ENCODE measurements at places on chromosomes 4 and X.

- DNase-seq = no peak
Measured at GRCh38 chr4:148016063-148016637, 284.3 kb downstream of the ARHGAP10 start.

DNA sequence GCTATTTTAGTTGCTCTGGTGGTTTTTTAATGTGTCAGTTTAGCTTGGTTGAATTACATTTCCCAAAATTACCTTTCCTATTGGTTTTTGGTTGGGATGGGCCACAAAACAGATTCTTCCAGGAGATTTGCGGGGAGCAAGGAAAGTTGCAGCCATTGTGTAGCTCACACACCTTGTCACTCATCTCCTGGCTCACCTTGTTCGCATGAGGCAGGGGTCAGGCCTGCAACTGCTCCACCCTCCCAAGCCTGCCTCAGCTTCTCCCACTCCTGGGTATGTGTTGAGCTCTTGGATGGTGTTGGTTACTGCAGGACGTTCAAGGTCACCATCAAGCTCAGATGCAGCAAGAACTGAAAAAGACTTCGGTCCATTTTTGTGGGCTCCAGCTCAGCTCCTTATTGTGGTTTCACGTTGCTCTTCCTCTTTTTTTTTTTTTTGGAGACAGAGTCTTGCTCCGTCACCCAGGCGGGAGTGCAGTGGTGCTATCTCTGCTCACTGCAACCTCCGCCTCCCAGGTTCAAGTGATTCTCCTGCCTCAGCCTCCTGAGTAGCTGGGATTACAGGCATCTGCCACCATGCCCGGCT, 95.6 kb upstream of the METTL14 start:
- DNase-seq = no peak

GRCh38 chr4:85784348-85784747, 309.4 kb downstream of the ARHGAP24 start:
- no peak for DNase-seq

GRCh38 chr4:83178029-83178428, 63.5 kb upstream of the PLAC8 start:
- no peak for DNase-seq

GRCh38 chrX:150162141-150162540, 201.0 kb upstream of the MAMLD1 start:
- DNase-seq = no peak

GRCh38 chr4:159390648-159391047, 287.8 kb downstream of the RAPGEF2 start:
- DNase-seq = no peak

DNA sequence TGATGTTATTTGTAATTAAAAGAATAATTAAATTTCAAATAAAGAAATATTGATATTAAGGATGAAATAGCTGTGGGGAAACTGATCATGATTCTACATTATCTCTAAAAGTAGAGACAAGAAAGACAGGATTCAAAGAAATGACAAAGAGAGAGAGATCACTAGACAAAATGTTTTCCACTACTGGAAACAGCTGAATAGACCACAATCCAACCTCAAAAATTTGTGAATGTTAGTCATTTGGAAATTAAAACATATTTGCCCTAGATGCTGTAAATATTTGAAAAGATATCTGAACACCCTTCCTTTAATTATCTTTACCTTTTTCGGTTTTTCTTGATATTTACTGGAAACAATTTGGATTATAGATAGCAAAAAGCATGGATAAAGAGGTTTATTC, 414.9 kb downstream of the CENPC start:
- DNase-seq = no peak

DNA sequence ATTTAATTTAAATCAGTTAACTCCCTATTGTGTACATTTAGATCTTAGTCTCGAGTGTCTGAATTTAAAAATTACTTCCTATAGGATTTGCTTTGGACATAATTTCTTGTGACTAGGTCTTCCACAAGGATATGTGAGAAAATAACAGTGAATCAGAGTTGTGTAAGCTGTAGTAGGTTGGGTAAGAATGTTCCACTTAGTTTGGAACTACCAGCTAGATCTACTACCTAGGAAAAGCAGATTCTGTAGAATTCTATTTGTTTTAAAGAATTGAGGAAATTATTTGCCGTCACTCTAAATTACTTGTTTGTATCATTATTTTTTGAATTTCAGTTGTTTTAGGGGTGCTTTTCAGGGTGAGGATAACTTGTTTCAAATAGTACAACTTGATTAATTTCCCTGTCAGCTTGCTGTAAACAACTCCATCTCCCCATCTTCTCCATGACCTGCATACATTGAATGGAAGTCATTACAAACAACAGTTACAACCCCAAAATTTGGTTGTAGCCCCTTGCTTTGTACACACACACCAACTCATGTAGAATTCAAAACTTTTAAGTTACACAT, 1.3 kb downstream of the MTHFD2L start:
- DNase-seq = no peak

DNA sequence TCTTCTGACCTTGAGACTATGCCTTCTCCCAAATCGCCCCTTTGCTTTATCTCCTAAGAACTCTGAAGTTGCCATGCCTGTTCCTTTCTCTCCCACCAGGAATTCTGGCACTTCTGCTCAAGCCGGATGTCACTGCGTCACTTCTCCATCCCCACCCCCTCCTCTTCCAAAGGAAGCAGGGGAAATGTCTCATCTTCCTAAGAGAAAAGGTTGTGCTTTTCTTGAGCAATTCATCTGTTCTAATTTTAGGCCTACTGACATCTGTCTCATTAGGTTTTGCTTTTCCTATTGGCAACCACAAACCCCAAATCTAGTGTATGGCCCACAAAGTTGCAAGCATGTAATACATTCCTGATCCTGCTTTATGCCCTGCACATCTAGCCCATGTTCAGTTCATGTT, 163.1 kb upstream of the PLAC1 start:
- DNase-seq = no peak

DNA sequence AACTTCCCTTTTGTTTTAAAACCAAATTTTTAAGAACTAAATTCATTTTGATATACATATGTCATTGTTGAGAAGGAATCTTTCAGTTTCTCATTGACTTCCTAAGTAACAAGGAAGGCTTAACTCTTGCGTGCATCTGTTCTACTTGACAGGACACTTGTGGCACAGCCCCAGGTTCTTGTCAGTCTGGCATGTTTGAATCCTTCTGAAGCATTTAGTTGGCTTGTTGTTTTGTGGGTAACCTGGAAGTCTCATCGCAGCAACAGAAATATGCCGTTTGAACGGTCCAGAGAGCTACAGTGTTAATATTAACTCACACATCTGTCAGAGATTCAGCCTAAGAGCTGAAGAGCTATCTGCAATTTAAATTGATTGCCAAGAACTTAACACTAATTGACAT, 76.0 kb downstream of the GLRA3 start:
- DNase-seq = no peak

- no peak for DNase-seq
Measured at GRCh38 chrX:9595174-9595573, 130.3 kb downstream of the TBL1X start.

DNA sequence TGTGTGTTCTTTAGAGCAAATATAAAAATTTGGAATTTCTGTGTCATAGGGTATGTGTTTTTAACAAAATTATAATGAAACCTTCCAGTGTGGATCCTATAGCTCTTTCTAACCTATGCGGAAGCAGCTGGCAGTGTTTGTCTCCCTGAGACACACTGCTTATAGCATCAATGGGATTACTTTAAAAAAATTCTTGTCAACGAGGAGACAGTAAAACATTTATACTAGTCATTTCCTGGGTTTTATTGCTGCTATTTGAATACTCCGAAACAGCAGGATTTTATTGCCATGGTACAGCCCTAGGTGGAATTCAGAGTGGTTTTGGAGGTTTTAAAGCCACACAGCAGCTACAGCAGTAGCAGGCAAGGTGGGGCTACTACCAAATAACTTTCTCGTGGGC, 145.1 kb upstream of the IL1RAPL2 start:
- DNase-seq = no peak

DNA sequence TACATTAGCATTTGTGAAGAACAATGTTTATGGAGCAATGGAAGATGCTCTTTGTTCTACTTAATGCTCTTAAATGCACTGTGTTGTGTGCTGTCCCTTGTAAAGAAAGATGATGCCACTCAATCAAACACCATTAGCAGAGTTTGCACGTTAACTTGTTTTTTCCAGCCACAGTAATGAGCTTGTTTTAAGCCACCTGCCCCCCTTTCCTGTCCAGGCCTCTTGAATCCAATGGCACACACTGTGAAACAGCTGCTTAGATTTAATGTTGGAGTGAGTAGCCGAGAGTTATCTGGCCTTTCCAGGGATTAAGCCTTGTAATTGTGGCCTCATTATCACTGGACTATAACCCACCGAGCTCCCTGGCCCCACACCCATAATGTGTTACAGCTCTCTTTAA, 86.0 kb downstream of the PAK3 start:
- DNase-seq = no peak

DNA sequence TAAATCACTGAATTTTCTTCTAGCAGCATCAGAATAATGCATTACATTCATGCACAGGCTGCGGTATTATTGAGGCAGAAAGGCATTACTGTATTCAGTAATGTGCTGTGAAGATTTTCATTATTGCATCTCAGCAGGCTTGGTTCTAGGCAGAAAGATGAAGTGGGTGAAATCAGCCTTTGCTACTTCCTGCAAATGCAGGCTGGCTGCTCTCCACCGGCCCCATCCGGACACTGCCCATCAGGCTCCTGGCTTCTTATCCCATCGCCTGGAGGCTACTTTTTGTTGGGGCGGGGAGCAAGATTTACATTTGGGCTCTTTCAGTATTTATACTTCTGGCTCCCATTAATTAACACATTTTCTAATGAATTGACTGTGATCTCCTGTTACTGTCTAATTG, 117.8 kb downstream of the FRAS1 start:
- no peak for DNase-seq

GRCh38 chrX:95974890-95975289, 709.8 kb upstream of the DIAPH2 start:
- DNase-seq = no peak

- DNase-seq = no peak
Measured at GRCh38 chr4:6582889-6583490, 8.0 kb downstream of the MAN2B2 start.

- DNase-seq = no peak
Measured at GRCh38 chr4:187171706-187172339, 448.2 kb upstream of the FAT1 start.

DNA sequence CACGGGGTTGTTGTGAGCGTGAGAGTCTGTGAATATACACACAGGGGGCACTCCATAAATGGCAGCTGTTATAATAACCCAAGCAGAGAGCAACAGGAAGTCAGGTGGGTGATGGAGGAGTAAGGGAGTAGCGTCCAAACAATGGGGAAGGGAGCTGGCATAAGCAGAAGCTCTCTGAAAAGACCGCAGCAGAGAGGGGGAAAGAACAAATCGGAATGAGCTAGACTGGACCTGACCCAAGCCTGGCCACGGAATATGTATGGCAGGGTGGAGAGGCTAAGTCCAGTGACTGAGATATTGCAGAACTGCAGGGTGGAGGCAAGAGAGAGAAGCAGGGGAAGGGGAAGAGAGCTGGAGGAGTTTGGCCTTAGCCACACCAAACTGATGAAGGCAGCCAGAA, 6.5 kb upstream of the GJB1 start:
- DNase-seq = no peak

DNA sequence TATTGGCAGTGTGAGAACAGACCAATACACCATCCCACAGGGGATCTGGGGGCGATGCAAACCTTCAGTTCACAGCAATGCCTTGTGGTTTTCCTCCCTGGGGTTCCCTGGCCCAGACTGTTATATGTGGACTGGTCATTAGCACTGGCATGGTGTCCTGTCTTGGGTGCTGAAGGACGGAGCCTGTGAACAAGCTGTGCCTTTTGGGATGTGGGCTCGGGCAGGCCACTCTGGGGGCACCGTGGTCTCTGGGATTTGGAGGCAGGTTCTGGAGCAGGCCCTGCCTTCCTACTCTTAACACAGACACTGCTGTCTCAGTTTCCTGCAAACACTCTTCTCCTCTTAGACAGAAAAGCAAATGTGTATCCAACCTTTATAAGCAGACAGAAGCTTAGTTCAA, 93.0 kb upstream of the ADRA2C start:
- no peak for DNase-seq

GRCh38 chrX:9912351-9913145, 54.6 kb upstream of the CLDN34 start:
- DNase-seq = no peak

- no peak for DNase-seq
Measured at GRCh38 chrX:7184816-7185215, 36.9 kb upstream of the PUDP start.

GRCh38 chrX:63765712-63766111, 19.3 kb downstream of the ARHGEF9 start:
- no peak for DNase-seq

DNA sequence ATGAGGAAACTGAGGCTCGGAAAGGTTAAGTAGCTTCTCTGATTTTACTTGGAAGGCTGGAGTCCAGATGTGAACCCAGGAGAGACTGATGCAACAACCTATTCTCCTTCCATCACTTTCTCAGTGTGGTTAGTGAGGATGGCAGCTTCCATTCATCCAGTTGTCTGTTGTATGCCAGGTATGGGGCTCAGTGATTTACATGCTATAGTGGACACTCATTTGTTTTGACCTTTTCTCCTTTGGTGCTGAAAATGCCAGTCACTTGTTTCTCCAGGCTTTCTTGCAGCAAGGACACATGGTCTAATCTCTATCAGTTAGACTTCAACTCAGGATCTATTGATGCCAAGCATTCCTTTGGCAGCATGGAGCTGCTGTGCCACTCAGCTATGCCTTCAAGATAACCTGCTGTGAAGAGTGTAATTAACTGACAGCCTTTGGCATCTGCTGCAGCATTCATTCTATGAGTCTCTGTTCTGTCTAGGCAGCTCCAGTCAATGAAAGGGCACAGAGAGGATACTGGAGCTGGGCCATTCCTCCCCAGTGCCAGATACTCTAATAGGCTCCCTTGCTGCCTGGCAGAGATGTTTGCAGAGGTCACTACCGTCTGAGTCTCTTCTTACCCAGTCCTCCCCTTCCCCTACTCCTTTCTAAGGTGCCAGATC, 11.0 kb upstream of the CWH43 start:
- DNase-seq = no peak

- no peak for DNase-seq
Measured at GRCh38 chr4:33072298-33073089, 2352.3 kb downstream of the PCDH7 start.

DNA sequence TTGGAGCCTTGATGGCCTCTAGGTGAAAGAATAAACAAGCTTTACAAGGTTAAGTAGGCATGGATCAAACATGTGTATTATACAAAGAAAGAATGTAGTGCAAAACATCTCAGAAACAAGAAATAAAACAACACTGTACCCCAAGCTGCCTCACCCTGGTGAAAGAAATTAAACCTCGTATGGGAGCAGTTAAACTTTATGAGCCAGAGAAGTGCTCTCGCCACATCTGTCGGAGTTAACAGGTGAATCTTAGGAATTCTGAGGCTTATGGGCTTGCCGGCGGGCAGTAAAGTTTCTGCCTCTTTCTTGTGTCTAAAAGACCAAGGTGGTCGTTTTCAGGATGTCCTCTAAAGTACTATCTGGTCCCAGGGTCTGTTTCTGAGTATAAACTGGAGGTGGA, 34.0 kb upstream of the ARSH start:
- DNase-seq = no peak

- no peak for DNase-seq
Measured at GRCh38 chr4:42088386-42088785, 64.1 kb downstream of the BEND4 start.

Data from activated CD8-positive, alpha-beta memory T cell treated with anti-CD3 and anti-CD28 coated beads for 48 hours (primary cell).